ENCODE measurements at places on chromosomes 12 and 14.

DNA sequence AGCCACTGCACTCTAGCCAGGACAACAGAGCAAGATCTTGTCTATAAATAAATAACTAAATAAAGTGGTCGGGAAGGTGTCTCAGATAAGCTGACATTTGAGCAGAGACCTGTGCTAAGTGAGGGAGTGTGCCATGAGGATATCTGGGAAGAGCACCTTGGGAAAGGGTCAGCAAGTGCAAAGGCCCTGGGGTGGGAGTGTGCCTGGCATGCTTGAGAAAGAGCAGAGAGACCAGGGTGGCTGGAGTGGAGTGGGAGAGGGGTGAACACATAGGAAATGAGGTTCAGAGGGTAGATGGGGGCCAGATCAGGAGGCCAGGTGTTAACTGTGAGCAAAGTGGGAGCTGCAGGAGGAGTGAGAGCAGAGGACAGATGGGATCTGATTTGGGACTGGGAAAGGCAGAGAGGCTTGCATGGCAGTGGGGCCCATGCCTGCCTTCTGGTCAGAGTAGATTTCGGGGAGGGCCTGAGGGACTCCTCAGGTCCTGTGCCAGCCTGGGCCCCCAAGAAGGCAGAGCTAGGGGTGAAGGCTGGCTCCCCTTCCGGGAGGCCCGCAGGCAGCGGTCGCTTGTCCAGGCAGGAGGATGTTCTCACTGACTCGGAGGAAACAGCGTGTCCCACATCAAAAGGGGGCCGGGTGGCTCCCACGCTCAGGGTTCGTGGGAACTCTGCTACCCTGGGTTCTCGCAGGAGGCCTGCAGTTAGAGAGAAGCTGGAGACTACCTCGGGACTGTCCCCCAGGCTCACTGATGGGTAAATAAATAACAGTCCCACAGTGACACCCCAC lies 32.6 kb downstream of the DTX1 start:
- DNase-seq = no peak

DNA sequence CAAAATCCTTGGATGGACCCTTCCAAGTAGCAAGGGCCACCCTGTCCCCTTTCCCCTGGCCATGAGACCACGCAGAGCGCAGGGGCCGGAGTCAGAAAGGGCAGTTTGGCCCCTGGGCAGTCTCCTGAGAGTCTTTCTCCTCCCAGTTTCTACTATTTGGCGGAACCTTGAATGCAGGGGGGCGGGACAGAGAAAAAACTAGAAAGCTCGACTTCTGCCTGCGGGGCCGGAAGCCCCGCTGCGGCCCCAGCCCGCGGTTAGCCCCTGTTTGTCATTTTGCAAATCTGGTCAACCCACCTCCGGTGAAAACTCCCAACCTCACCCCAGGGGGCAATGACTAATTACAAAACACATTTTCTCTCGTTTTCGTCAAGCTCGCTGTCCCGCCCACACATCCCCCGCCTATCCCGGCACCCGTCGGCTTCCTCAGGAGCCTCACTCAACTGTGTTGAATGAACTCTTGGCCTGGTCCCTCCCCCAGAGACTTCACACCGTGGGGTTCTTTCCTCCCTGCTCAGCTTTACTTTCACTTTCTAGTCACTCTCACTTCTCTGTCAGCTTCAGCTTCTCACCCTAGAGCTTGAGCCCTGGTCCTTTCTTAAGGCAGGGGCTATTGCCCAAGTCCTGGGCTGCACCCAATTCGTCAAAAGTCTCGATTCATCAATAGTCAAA lies 66.7 kb downstream of the IRF2BPL start:
- DNase-seq = peak; percentile 98

DNA sequence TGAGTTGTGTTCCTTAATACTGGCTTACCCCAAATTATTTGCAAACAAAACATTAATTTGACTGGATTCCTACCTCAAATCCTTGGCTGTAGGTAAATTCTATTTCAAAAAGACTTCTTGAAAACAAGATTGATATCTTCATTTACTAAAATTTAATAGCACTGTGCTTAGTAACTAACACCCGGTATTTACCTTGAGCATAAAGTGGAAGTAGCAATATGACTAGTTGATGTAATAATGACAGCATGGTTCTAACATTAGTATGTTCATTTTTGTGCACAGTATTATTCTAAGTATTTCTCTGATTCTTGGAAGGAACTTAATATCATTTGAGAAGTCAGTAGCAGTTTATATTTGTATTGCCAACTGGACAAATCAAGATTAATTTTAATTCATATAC lies 96.8 kb downstream of the PPHLN1 start:
- no peak for DNase-seq

DNA sequence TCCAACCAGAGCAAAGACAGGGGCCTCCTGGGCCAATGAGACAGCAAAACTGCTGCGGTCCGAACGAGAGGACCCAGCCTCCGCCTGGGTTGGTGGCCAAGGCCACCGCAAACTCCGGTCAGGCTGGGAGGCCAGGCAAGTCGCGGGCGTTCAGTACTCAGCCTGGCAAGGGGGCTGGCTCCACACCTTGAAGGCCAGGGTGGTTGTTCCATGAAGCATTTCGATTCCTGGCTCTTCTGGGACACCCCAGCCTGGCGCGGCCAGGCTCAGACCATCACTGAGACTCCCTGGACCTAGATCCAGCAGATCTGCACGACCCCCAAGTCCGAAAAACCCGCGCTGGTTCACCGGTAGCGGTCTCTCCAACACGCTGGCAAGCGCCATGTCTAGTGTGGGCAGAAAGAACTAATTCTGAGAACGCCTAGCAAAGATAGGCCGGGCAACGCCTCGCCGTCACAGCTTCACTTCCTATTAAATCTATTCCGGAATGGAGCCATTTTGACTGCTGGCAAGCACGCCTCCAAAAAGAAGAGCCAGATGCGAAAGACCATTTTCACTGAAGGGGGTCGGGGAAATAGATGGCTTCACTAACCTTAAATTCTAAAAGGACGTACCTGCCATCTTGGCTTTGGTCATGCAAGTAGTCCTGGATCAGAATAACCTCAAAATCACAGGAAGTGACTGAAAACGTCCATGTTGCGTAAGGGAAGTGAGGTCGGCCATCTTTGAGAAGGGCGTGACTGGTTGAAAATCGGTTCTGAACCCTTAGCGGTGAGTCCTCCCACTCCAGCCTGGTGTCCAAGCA lies at the start of gene PSMB5:
TSS of gene PSMB5 (minus strand) at position 403 of the 805 bp plus-strand sequence. CDS start at position 384, 19 bp downstream.
- DNase-seq = peak; percentile 96

DNA sequence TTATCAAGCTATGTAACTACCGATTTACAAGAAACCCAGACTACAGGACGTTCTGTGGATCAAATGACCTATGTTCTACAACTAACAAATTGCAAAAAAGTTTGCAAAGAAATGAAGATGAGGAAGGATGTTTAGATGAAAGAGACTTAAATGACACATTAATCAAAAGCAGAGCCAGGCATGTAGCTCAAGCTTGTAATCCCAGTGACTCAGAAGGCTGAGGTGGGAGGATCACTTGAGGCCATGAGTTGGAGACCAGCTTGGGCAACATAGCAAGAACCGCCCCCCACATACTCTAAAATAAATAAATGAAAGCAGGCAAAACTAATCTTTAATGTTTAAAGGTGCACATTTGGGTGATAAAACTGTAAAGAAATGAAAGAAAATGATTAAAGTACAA lies 331.9 kb downstream of the BTG1 start:
- DNase-seq = peak; percentile 55

GRCh38 chr12:89801284-89801683 lies 92.6 kb upstream of the ATP2B1 start:
- DNase-seq = no peak

DNA sequence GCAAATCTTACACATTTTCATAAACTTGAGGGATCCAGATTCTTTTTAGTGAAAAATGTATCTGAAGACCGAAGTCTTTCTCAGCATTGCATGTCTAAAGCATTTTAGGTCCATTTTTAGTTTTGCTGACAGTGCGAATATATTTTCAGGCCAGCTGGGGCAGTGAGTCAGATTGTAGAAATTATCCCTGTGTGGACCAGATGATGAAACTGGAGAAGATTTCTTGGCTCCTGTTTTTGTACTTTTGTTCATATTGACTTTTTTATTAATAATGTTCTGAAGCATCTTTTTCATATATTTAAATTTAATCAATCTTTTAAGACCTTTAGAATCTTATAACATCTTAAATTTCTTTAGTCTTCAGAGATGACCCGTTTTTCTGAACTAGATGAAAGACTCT lies 173.1 kb downstream of the FLRT2 start:
- no peak for DNase-seq

DNA sequence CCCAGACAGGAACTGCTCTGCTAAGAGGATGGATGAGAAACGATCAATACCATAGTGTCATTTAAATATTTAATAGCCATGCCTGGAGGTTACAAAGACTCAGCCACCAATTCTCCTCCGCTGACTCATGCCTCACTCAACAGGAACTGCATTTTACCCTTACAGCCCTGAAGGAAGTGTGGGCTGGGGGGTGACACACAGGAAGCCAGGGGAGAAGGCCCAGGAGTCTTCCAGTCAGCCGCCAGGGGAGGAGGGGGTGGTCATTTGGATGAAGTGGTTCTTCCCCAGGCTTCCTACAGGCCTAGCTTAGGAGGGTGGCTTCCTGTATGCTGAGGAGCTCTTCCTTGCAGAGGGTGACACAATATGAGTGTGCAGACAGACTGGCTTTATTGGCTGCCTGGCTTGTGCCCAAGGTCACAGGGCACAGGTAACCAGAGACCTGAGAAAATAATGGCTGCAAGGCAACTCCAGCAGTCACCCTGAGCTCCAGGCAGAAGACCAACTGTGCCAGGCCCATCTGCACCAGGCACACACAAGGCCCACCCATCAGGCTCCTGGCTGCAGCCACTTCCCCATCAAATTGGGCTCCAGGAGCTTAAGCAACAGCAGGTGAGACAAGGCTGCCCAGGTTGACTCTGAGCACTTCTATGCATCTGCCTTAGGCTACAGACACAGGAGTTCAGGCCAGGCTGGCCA lies 30.6 kb upstream of the RPLP0 start:
- DNase-seq = peak; percentile 99

DNA sequence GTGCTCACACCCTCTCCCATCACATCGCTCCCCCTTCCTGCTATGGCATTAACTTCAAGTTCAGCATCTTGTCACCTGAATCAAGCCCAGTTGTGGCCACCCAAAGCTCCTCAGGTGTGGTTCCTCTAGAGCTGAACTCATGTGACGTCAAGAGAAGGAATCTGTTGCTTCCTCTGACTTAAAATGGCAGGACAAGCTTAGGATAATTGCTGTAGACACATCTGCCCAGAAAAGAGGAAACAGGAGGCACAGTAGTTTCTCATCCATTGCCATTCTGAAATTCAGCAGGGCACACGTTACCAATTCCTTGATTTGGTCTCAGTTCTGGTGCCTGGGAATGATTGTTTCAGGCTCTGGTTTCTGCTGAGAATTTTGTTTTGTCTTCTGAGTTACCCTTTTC lies 52.1 kb downstream of the RCOR1 start:
- no peak for DNase-seq
